ENCODE measurements at places on chromosomes 5 and 9.
A peak's percentile ranks its signal among the peaks of the same experiment; 100 is the strongest.

GRCh38 chr5:145124806-145125205 is 710.3 kb downstream of the PRELID2 start:
- DNase-seq = no peak

- DNase-seq = no peak
These were observed 15.0 kb downstream of the PRR16 start for GRCh38 chr5:120479066-120479465.

DNA sequence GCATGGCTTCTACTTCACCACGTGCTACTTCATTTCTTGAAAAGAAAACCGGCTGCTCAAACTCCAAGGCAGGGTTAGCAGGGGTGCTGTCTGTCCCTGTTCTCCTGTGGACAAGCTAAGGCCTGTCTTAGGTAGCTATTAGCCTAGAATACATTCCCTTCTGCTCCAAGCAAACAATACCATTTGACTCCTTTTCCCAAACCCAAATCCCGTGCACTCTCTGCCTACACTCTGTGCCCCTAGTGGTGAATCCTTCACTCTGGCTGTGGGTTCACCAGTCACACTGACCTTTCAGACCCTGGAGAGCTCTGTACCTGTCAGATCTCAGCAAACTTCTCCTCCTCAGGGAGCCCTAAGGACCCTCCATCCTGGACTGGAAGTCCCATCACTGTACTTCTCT is 211.6 kb downstream of the SLIT3 start:
- no peak for DNase-seq

GRCh38 chr5:97968346-97968745 is 785.3 kb upstream of the RIOK2 start:
- no peak for DNase-seq

DNA sequence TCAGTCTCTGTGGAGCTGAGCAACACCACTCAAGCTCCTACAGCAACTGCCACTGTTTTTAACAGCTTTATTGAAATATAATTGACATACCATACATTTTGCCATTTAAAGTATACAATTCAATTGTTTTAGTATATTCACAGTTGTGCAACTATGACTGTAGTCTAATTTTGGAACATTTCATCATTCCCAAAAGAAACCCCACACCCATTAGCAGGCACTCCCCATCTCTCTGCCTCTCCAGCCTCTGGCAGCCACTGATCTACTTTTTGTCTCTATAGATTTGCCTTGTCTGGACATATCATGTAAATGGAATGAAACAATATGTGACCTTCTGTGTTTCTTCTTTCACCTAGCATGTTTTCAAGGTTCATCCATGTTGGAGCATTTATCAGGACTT is 43.5 kb downstream of the RUSC2 start:
- DNase-seq = no peak

DNA sequence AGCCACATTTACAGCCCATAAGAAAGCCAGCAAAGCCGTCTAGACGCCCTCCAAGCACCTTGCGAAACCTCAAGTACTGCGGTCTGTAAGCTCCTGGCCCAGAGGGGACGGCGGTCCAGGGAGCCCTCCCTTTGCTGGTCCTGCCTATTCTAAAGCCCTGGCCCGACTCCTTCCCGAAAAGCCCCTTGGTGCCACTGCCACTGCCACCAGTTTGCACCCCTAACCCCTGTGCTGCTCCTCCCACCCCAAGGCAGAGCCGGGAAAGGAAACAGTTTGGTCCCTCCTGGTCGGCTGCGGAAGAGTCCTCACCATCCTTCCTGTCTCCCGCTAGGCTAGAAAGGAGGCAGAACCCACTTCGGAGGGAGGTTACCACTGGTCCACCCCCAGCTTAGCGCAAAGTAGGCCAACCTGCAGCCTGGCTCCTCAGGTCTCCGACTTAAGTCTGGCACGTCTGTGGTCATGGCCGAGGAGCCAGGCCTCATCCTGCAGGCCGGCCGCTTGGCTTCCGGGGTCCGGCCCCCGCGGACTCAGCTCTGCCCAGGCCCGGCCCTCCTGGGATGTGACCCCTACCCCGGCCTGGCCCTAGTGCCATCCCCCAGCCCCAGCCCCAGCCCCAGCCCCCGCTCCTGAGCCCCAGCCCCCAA is 916 bp downstream of the TOR1A start:
- DNase-seq = peak; percentile 77
